ENCODE measurements at places on chromosomes 7 and 10.

DNA sequence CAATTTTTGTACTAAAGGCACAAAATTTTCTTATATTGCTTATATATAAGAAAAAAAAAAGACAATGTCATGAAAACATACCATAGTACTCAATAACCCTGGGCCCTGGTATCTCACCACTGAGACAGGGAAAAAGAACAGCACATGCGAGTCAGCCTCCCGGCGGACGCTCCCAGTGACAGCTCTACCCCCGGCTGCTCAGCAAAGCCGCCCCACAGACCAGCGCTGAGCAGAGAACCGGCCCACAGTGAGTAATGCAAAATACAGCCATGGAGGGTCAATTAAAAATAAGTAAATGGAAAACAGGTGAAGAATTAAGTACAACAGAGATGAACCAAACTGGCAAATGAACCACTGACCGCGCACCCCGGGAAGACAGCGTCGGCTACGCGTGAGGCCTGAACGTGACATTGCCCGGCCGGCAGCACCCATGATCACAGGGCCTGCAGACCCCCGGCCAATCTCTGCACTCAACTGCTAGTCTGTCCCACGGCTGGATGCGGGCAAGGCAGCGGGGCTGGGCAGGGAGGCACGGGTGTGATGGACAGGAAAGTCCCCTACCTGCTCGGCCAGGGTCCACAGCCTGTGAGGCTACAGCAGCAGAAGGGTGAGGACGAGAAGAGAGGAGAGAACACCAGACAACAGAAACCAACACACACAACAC is 175.9 kb downstream of the ZMYND11 start:
- no peak for DNase-seq

GRCh38 chr10:67327626-67328535 is 368.1 kb downstream of the CTNNA3 start:
- no peak for DNase-seq

DNA sequence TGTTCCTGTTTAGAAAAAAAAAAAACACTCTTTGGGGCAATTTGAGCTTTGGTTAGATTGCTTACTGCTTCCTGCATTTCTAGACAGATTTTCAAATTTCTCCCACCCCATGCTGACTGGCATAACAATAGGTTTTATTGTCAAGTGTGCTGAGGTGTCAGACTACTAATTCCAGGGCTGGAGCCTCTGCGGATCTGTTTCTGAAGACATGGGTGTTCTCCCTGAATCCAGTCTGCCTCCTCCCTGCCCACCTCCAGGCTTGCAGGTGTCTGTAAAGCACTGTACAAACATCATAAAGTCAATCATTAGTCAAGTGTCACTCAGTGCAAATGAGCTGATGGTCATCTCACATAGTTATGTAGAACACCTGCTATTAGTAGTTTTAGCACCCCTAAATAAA is 292.4 kb downstream of the GATA3 start:
- DNase-seq: no peak

DNA sequence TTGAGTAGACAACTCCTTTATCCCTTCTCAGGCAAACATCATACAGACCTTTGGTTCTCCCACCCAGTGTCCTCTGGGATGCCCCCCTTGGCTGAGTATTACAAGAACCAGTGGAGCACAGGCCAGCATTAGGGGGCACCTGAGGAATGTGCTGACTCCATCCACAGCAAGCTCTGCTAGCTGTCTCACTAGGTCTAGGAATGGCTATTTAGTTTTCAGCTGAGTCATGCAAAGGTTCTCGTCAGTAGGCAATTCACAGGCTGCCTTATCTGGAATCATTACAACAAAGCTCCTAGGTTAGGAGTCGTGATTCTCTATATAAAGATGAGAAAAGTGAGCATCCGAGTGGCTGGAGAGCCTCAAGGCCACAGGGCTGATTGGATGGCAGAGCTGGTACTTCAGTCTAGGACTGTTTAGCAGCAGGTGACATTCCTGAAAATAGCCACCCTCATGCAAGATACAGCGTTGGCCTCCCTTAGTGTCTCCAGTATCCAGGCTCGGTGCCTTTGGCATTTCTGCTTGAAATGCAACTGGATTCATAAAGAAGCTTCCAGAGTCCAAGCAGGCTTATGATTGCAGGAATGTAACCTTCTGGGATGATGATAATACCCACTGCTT is 75.8 kb downstream of the CDCA7L start:
- DNase-seq: no peak

GRCh38 chr10:79360499-79361342 is 13.5 kb downstream of the PPIF start:
- no peak for DNase-seq

- DNase-seq: no peak
Measured at GRCh38 chr7:156578978-156579430, 61.6 kb upstream of the RNF32 start.

DNA sequence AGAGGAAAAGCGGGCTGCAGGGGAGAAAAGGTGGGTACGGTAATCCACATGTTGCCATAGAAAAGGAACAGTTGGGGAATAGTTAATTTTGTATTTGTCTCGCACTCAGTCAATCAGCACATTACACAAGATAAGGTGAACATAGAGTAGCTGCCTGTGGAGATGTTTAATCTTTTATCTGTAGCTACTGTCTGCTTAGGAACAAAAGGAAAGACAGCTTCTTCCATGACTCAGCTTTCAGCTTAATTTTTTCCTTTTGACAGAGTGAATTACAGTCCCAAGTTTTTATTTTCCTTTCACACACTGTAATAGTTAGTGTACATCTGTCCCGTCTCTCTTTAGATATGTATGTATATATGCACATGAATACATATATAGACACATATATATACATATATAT is 39.3 kb upstream of the PODXL start:
- DNase-seq: no peak

DNA sequence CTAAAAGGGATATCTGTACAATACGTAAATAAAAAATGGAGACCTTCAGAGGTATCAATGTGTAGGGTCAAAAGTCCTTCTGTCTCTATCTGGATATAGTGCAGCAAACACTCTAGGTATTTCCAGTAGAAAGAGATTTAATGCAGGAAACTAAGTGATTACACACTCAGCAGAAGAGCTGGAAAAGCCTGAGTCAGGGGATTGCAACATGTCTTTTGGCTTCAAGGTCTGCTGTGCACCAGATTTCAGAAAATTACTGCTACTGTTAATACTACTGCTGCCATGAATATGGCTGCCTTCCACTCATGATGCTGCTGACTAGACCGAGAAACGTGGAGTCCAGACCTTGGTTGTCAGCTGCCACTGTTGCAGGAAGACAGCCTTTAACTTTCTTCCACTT is 94.9 kb upstream of the DLX6 start:
- no peak for DNase-seq

DNA sequence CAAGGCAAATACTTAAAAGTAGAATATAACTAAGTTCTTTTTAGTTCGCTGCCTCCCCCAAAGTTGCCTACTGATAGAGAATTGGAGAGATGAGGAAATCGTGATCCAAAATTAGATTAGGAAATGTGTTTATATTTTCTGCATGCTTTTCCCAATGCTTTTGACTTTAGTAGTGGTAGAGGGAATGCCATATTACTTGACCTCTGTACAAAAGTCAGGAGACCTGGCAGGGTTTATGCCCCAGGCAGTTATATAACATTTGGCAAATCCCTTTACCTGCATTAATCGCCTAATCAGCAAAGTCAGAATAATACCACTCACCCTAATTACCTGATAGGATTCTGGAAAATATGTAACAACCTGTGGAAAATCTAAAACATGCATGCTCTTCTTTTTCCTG is 142.9 kb downstream of the ANKRD30A start:
- DNase-seq: no peak

GRCh38 chr10:124996127-124996853 is 54.4 kb downstream of the ZRANB1 start:
- no peak for DNase-seq

GRCh38 chr10:1981976-1982375 is 244.7 kb upstream of the ADARB2 start:
- DNase-seq: no peak

DNA sequence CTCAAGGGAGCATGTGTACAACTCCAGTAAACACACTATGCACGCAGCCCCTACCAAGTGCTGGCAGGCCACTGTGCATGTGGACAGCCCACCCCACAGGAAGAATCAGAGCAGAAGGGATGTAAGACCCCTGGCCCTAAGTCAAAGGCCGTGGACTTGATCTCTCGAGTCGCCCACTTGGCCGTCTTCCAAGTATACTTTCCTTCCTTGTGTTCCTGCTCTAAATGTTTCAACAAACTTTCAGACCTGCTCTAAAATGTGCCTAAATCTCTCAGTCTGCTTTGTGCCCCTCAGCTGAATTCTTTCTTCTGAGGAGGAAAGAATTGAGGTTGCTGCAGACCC is 21.1 kb upstream of the NOM1 start:
- DNase-seq: no peak

- DNase-seq: peak; percentile 71
Measured at GRCh38 chr10:119412244-119413092, 130.1 kb downstream of the RGS10 start.

GRCh38 chr7:53642361-53642760 is 606.9 kb downstream of the POM121L12 start:
- no peak for DNase-seq

- DNase-seq: no peak
Measured at GRCh38 chr10:81096558-81096957, 558.9 kb downstream of the SH2D4B start.

DNA sequence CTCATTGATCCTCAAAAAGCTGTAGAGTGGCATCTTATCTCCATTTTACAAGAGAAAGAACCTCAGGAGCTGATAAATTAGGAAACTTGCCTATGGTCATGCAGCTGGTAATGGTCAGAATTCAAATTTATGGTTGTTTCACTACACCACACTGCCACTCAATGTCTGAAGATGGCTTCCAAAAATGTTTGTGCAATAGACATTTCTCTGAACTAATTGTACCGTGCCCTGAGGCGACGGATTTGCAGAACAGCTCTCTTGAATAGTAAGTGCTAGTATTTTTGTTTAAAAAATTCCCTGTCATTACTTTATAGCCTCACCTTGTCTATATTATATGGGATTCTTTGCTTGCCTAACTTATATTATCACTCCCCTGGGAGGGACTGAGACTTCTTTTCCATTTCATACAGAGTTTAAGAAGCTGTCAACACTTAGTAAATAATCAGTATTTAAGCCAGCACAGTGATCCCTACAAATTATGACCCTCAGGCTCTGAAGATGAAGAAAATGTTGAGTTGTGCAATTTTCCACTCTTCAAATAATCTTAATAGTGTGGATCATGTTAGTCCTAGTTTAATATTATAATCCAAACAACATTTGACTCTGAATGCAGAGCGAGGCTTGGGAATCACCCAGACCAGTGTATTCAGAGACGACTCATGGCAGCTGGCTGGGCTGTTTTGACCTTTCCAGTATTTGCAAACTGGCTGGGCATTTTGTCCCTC is 346.6 kb downstream of the PTEN start:
- DNase-seq: no peak

GRCh38 chr10:49076319-49076718 is 39.0 kb downstream of the VSTM4 start:
- no peak for DNase-seq

DNA sequence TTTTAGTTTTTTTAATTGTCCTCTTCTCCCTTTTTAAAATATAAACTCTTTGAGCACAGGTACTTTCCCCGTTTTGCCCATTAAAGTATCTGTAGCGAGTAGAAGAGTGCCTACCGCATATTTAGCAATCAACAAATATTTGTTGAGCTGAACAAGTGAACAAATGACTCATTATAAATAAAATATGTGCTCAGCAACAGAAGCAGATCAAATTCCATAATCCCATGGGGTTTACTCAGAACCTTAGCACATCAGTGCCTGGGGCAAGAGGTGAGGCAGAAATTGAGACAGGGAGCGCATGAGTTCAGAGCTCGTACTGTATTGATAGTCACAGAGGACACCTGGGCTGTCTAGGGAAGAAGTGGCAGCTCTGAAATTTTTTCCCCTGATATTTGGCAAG is 161.0 kb downstream of the SEM1 start:
- no peak for DNase-seq

GRCh38 chr10:59807629-59808620 is 54.7 kb upstream of the MRLN start:
- no peak for DNase-seq
